T-helper 2 cell (primary cell): ENCODE measurements at places on chromosomes 2 and 18.

DNA sequence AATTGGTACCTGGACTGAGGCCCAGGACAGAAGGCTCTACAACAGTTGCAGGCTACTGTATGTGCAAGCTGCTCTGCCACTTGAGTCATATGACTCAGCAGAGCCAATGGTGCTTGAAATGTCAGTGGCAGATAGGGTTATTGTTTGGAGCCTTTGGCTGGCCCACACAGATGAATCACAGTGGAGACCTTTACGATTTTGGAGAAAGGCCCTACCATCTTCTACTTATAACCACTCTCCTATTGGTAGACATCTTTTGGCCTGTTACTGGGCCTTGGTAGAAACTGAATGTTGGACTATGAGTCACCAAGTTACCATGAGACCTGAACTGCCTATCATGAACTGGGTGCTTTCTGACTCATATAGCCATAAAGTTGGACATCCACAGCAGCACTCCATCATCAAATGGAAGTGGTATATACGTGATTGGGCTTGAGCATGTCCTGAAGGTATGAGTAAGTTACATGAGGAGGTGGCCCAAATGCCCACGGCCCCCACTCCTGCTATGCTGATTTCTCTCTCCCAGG is 88.9 kb upstream of the NRXN1 start:
- no peak for DNase-seq

DNA sequence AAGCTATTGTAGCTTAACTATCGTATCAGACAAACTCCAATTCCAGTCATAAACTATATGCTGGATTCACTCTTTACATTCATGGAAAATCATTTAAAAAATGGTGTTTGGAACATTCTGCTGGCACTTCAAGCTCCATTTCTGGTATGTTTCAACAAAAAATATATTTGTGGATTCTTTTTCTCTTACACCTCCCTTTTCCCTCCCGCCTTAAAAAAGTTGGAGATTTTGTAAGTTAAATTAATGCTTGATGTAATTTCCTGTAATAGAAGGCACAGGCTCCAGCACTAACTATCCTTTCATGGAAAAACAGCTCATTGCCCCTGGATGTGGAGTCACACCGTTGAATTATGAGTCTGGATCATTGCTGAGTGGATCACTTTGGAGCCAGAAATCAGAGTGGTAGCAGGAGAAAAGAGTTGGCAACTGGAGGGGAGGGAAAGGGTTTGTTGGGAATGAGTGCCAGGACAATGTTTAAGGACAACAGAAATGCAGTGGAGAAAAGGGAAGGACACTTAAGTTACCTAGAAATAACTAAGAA is 102.8 kb downstream of the ICOS start:
- DNase-seq = no peak

DNA sequence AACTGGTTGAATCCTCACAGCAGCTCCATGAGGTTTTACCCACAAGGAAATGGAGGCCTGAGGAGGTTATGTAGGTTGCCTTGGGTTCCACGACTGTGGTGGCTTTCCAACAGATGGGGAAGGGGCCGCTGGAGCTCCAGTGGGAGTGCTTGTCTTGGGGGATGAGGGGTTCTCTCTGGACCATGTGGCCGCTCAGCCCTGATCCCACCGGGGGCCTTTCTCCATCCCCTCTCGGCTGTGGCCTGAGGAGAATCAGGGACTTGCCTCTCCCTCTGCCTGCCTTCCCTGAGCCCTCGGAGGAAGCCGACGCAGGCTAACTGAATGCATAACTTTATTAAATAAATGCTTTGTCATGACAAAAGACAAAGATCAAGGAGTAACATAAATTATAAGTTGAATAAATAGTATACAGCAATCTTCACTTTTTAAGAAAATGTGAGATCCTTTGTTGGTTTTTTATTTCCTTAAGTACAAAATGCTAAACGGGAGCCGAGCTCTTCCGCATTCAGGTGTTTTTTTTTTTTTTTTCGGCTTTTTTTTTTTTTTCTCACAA is 23.5 kb downstream of the IGFBP5 start:
- no peak for DNase-seq

GRCh38 chr2:17422061-17422460 is 96.2 kb downstream of the RAD51AP2 start:
- no peak for DNase-seq

DNA sequence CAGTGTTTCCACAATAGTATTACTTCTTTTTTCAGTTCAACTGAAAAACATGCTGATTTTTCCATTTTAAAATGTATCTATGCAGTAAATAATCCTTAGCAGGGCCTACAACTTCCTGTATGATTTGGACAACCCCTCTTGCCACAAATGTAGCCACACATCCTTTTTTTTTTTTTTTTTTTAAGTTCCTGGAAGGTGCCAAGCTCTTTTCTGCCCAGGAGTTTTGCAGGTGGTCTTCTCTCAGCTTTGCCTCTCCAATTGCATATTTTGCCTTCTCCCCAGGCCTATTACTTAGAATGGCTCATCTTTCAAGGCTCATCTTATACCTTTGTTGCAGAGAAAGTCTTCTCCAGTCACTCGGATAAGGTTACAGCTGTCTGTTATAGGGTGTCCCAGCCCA is 11.6 kb downstream of the KLHL14 start:
- DNase-seq = no peak

DNA sequence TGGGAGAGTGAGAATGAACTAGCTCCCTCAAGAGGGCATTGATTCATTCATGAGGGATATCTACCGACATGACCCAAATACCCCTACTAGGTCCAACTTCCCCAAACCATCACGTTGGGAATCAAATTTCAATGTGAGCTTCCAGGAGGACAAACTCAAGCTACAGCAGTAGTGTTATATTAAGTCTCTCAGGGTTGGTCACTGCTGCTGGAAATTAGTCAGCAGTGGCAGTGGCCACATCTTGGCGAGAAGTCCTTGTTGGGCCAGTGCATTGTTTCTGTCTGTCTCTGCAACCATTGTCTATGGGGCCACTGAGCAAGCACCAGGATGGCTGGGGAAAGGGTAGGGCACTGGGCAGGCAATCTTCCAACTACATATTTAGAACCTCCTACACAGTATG is 47.5 kb downstream of the THUMPD2 start:
- DNase-seq = no peak

DNA sequence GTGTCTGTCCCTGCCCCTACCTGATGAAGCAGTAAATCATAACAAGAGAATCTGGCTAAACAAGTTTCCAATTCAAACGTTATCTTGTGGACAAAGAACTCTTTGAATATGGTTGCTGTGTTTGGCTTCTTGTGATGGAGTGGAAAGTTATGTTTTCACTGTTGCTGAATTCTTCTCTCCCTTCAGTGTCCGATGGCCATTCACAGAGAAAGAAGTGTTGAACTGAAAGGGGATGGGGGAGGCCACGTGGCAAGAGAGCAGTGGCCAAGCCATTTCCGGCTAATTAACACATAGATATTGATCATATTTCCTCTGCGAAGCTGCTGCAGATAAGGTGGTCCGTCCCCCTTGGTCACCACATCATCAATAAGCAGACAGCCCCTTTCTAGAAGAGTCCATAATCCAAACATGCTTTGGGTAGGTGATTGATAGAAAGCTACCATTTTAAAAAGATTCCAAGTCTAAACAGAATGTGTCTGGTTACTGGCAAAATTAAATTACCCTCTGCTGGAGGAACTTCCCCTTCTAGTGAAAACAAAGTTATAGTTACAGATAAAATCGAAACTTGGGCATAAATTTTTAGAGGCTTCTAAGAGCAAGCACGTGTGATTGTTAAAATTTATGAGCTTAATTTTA is 36.9 kb upstream of the FZD7 start:
- no peak for DNase-seq

DNA sequence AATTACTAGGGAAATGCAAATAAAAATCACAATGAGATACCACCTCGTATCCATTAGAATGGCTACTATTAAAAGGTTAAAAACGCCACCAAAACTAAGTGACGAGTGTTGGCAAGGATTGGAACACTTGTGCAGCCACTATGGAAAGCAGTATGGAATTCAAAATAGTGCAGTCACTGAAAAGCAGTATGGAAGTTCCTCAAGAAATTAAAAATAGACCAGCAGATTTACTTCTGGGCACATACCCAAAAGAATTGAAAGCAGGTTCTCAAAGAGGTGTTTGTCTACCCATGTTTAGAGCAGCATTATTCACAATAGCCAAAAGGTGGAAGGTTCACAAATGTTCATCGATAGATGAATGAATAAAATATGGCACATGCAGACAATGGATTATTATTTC is 149.7 kb upstream of the STON1 start:
- DNase-seq = no peak
